Fibroblast of skin of scalp (primary cell): ENCODE measurements at places on chromosomes 13 and 19.
A peak's percentile ranks its signal among the peaks of the same experiment; 100 is the strongest.

GRCh38 chr19:30449078-30449590 lies 77.0 kb downstream of the ZNF536 start:
- peak; percentile 5 for DNase-seq

DNA sequence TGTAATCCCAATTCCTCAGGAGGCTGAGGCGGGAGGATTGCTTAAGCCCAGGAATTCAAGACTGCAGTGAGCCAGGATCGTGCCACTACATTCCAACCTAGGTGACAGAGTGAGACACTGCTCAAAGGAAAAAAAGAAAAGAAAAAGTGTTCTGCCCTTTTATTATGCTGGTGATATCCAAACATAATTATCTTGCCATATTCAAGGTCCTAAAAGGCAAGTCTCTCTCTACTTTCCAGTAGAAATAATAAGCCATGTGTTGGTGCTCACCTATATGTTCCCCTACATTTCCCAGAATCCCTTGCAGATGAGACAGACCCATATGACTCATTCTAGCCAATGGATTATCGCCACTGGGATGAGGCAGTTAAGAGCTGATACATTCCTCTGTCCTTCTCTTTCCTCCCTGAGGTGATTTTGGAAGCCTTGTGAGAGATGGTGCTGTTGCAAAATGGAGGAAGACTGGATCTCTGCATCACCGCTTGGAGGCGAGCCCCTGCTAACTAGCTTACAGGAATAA lies 58.3 kb upstream of the MRI1 start:
- DNase-seq, result no peak

- DNase-seq, result no peak
These were observed 2.2 kb upstream of the CERS1 start for GRCh38 chr19:18898081-18898606.

GRCh38 chr13:94557684-94558235 lies 38.2 kb downstream of the TGDS start:
- DNase-seq, result peak; percentile 11

GRCh38 chr19:1955171-1956121 lies 14.5 kb downstream of the CSNK1G2 start:
- DNase-seq, result no peak

DNA sequence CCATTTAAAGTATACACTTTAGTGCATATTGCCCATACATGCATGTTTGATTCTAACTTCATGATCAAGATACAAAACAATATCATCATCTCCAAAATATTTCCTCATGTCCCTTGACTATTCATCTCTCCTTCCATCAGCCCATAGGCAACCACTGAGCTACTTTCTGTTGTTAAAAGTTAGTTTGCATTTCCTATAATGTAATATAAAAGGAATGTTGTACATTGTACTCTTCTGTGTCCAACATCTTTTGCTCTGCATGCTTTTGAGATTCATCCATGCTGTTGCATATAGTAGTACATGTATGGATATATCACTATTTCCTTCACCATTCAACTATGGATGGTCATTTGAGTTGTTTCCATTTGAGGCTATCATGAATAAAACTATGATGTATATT lies 74.7 kb downstream of the ITGBL1 start:
- peak; percentile 80 for DNase-seq

GRCh38 chr19:16052353-16052752 lies 23.9 kb upstream of the TPM4 start:
- DNase-seq, result no peak

DNA sequence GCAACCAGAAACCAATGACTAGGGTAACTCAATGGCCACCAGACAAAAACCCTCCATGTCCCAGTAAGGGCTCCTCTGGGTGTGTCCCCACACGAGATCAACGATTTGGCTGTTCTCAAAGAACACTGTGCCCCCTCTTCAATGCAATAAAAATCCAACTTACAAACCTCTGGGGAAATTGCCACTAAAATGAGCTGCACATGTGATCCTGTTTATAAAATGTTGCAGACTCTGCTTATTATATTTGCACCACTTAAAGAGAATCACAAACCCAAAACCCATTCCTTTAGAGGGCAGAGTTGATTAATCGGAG lies 80.5 kb downstream of the STK24 start:
- DNase-seq, result no peak

GRCh38 chr13:45448965-45449559 lies 15.7 kb upstream of the COG3 start:
- DNase-seq, result no peak

- peak; percentile 97 for DNase-seq
These were observed 547.0 kb upstream of the SLITRK5 start for GRCh38 chr13:87123987-87124784.

DNA sequence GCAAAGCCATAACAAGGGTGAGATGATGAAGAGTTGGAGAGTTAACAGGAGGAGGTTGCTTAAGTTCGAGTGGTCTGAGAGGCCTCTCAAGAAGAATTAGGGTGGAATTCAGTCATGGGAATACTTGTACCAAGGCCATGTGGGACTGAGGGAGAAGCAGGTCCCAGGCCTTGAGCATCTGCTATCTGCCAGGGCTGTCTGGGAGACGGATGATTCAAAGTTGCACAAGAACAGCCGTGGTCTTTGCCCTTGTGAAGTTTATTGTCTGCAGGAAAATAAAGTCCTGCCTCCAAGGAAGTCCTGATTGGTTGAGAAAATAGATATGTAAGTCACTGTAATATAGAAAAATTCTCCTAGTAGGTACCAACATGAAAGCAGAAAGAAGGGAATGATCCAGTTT lies 178.8 kb upstream of the RFC3 start:
- DNase-seq, result peak; percentile 60

GRCh38 chr13:33978653-33979052 lies 160.7 kb downstream of the RFC3 start:
- DNase-seq, result no peak

- no peak for DNase-seq
These were observed 12.8 kb downstream of the RGCC start for GRCh38 chr13:41470196-41470595.

DNA sequence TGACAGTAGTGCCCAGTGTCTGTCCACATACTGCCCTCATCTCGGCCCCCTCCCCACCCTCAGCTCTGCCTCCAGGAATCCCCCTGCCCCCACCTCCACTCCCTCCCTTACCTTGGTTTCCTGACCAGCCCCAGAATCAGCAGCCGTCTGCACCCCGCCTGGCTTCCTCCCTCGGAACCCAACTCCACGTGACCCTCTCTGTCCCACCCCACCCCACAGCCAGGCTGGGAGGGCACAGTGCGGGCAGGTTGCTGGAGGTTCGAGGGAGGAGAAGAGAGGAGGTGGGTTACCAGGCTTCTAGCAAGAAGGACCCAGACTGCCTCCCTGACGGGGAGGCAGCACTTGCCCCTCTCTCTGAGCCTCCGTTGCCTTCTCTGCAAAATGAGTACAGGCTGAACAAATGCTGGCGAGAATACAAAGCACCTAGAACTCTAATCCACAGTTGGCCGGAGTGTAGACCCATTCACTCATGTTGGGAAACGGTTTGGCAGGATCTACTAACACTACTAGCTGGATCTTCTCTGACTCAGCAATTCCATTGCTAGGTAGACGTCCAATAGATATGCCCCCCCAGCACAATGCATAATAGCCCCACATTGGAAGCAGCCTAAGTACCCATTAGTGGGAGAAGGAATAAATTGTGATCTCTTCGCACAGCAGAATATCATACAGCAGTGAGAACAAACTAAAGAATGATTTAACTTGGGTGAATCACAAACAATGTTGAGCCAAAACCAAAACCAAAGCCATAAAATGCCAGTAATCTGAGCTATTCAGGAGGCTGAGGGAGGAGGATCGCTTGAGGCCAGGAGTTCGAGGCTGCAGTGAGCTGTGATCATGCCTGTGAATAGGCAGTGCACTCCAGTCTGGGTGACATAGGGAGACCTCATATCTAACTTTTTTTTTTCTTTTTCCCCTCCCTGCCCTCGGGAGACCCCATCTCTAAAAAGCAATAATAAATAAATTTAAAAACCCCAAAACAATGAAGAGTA lies at the start of gene RASAL3:
TSS of gene RASAL3 (minus strand) at position 151 of the 992 bp plus-strand sequence. CDS start 186 bp downstream, outside the sequence.
- no peak for DNase-seq

GRCh38 chr13:40589285-40590109 lies 76.9 kb downstream of the FOXO1 start:
- peak; percentile 45 for DNase-seq

DNA sequence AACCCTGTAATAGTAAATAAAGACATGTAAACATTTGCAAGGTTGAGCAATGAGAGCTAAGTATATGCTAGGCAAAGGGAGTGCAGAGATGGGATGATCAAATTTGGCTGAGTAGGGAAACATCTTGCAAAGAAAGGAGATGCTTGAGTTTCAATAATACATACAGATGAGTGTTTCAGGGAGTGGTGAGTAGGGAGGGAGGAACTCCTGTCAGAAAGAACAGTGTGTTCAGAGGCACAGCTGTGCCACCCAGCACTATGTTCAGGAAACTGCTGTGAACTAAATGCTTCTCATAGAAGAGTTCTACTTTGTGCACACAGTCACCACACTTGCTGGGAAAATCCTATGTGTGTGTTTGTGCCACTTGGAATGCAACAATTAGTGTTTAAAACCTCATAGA lies 1077.1 kb downstream of the UQCRFS1 start:
- DNase-seq, result no peak

- DNase-seq, result no peak
These were observed 287.4 kb downstream of the SHISA2 start for GRCh38 chr13:25764378-25764777.

DNA sequence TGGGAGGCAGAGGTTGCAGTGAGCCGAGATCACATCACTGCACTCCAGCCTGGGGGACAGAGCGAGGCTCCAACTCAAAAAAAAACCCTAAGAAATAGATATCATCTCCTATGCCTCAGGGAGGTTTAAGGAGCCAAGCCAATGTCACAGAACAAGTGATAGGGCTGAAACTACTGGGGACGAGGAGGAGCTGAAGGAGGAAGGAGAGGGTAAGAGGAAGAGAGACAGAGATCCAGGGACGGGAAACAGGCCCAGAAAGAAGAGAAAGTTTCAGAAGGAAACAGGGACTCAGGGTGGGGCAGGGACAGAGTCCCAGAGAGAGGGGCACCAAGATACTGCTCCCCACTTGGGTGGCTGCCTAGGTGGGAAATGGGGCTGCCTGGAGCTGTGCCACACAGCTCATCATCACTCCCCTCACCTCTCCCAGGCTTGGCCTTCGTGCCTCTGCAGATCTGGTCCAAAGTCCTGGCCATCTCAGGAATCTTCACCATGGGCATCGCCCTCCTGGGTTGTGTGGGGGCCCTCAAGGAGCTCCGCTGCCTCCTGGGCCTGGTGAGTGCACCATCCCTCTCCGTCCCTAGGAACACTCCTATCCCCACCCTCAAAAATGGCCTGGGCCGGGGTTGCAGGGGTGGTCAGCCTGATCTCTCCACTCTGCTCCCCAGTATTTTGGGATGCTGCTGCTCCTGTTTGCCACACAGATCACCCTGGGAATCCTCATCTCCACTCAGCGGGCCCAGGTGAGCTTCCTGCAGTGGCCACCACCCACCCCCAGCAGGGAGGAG lies 1.5 kb downstream of the CD37 start:
- no peak for DNase-seq
